Upper lobe of right lung (tissue), 1 donor: ENCODE measurements at places on chromosomes 6 and 20. TPM values are rescaled to one million over a fixed set of nuclear protein-coding genes. Genes with fewer than 3 reads are reported as not detected.

DNA sequence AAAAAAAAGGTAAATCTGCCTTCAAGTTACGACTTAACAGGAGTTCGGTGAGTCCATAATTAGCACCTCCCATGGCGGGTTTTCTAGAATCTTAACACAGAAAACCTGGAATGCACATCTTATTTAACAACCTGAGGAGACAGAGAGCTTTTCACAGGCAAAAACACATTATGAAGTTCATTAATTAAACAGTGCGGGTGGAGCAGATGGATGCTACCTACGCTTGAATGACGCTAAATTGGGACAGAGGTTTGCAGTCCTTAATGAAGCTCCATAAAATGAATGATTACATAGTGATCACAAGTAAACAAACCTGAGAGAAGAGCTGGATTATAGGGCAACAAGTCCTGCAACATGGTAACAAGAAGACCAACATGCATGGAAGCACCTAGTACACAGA, 81.0 kb downstream of the INSM1 start:
- DNase-seq: no peak

- DNase-seq: no peak
These were observed 378.8 kb downstream of the CENPW start for GRCh38 chr6:126718600-126719327.

GRCh38 chr6:33740794-33741193, 5.9 kb downstream of the IP6K3 start:
- no peak for DNase-seq

- DNase-seq: no peak
These were observed 4.6 kb downstream of the CST4 start for GRCh38 chr20:23684261-23684660.

DNA sequence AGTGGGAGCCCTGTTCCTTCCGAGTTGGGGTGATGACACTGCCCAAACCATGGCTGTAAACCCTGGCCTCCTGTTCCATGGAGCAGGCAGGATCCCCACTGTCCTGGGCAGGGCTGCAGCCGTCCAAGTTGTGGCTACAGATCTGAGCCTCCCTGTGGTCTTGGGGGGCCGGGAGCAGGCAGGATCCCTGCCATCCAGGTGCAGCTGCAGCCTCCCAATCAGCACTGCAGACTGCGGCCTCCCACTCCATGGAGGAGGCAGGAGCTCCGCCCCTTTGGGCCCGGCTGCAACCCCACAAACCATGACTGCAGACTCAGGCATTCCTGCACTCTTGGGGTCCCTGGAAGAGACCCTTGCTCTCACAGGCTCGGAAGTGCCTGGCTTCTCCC, 872.1 kb upstream of the GJE1 start:
- DNase-seq: peak; percentile 55

DNA sequence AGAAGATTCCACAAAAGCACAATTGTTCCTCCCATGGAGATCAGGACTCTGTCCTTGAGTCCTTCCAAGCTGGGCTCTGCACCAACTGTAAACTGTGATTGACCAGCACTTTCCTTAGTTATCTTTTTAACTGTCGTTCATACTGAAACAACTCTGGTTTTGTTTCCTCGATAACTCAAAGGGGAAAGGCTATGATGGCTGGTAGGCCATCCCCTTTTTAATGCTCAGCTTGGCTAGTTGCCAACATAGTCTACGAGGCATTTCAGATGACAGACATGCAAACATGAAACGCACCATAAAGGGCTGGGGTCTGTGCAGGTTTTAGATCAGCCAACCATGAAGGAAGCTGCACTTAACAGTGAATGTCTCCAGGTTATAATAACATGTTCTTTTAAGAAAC, 497.1 kb upstream of the ARID1B start:
- DNase-seq: no peak

DNA sequence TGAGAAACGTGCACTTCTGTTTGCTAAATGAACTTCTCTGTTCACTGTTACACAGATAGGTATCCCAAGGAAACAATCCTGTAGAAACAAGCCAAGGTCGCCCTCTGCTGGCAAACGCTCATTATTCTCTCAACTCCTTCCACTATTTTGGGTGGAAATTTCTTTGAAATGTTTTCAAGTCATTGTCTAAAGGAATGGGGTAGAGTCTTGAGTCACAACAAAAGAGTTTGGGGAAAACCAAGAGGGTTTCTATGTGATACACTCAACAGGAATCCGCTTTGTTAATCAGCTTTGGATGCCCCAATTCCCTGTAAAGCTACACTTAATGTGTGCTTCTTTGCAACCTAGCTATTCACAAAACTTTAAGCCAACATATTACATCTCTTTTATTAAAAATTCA, 4.6 kb upstream of the RAE1 start:
- DNase-seq: peak; percentile 75

DNA sequence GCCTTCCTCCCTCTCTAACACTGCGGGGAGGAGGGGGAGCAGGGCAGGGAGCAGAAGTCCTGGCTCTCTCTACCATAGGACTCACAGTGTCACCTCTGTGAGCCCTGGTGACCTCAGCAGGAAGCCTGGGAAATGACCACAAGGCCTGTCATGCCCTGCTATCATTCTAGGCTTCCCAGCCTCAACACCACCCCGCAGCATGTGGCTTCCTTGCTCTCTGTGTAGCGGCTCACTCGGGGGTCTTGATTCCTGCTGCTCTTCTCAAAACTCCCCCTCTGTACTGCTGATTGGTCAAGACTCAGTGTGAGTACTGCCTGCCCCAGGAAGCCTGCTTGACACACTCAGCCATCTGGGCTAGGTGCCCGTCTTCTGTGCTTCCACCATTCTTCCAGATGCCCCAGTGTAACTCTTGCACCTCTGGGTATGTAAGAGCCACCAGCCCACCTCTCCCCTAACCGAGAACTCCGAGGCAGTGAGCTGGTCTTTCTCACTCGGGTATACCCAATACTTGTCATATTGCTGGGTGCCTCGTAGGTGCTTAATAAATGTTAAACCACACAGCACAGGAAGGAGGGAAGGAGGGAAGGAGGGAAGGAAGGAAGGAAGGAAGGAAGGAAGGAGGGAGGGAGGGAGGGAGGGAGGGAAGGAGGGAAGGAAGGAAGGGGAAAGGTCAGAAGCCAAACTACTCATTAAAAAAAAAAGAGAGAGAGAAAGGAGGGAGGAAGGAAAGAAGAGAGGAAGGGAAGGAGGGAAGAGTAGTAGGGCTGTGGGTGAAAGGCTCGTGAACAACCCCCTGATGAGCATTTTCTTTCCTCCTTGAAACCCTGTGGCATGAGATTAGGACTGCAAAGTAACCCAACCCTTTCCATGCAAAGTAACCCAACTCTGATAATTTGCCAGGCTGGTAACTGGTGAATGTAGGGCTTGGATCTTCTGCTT, 5.0 kb downstream of the MDFI start:
- no peak for DNase-seq

The GLP1R gene
- total RNA-seq: not detected

The TMEM170B gene
- total RNA-seq: 9.2 TPM

GRCh38 chr6:54730767-54731630, 115.6 kb upstream of the FAM83B start:
- no peak for DNase-seq

DNA sequence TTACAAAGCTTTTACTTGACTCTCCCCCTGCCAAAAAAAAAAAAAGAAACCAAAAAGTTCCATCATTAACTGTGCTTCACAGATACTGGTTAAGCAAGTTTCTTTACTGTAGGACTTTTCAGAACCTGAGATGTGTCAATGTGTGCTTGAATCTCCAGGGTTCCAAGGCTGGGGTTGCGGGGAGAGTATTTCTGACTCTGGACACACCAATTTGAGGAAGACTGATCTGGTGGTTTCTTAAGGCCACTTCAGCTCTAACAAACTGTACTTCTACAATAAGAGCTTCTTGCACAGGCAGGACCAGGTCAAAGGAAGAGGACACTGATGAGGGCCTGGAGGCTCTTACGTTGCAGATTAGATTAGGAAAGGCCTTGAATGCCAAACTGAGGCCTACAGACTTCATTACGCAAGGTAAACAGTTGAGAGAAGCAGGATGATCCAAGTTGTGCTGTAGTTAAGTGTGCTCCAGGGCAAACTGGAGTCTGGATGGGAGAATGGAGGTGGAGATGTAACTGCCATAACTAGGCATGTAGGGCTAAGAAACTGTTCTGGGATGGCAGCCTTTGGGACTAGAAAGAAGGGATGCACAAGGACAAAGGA, 24.4 kb downstream of the COMMD7 start:
- DNase-seq: no peak

DNA sequence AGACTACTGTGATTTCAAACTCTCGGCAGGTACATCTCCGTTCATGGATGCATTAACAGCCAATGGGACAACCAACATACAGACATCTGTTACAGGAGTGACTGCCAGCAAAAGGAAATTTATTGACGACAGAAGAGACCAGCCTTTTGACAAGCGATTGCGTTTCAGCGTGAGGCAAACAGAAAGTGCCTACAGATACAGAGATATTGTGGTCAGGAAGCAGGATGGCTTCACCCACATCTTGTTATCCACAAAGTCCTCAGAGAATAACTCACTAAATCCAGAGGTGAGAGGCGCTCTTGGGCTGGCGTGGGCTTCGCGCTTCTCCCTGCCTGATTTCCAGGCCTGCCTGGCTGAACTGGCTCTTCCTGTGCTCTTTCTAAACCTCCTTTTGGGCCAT, 68.4 kb downstream of the RPP40 start:
- DNase-seq: no peak

DNA sequence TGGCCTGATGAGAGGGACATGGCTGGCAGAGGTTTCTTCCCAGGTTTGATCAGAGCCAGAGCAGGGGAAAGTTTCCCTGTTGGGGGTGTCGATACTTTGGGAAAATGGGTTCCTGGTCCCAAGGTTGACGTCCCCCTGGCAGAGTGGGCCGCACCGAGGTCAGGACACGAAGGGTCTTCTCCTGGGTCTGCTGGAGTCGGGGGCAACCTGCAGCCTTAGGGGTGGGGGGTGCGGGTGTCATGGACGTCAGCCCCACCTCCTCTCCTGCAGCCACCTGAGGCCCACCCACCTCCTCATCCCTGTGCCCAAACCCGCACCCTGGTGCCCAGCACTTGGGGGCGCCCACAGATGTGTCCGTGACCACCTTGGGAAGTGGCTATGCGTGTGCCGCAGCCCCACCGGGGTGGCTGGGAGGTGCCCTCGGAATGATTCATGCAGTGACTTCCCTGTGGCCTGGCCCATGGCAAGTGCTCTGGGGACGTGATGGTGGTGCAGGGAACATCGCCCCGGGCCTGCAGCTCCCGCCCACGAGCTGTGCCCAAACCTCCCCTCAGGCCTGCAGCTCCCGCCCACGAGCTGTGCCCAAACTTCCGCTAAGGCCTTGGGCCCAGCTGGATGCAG, 64.9 kb downstream of the YTHDF1 start:
- DNase-seq: no peak

GRCh38 chr6:119330520-119331113, 18.9 kb downstream of the MAN1A1 start:
- no peak for DNase-seq

The THEMIS gene
- 3.0 TPM for total RNA-seq

The KIAA1755 gene
- total RNA-seq: 2.3 TPM

The CTSZ gene
- 355 TPM for total RNA-seq

The EDN1 gene
- 18.8 TPM for total RNA-seq

GRCh38 chr20:326645-327185, 1.4 kb downstream of the SOX12 start:
- peak; percentile 80 for DNase-seq

- no peak for DNase-seq
These were observed 1.6 kb downstream of the PPARD start for GRCh38 chr6:35343835-35344550.

DNA sequence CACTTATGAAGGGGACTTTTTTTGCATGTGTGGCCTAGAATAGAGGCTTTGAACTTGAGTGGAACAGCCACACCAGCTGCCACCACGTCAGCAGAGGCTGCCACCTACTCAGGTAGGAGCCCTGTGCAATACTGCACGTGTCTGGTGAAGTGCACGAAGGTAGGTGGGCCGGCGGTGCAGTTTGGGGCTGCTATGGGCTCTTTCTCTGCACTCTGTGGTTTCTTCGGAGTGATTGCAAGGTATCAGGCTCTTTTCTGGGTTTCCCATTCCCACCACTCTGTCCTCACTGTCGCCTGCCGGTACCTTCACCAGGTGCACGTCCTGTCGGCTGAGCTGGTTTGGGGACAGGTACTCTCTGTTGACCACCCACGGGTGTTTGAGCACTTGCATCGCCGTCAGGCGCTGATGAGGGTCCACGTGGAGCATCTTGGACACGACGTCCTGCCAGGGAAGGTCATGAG, 30.8 kb upstream of the MPC1 start:
- DNase-seq: no peak

DNA sequence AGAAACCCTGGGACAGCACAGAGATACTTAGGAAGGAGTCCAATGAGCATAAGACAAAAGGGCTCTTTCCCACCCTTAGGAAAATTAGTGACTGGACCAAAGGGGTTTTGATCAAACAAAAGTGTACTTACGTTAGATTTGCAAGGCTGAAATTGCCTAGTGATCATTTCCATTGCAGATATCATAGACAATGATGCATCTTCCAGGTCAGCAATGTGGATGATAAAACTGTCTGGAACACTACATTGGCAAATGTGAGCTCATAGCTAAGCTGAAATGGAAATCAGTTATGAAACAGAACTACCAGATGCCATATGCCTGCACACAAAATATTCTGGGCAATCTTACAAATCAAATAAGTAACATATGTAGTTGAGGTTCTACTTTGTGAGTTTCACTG, 34.0 kb downstream of the LY86 start:
- no peak for DNase-seq
